ENCODE measurements at places on chromosomes 12 and 14.
A peak's percentile ranks its signal among the peaks of the same experiment; 100 is the strongest.

DNA sequence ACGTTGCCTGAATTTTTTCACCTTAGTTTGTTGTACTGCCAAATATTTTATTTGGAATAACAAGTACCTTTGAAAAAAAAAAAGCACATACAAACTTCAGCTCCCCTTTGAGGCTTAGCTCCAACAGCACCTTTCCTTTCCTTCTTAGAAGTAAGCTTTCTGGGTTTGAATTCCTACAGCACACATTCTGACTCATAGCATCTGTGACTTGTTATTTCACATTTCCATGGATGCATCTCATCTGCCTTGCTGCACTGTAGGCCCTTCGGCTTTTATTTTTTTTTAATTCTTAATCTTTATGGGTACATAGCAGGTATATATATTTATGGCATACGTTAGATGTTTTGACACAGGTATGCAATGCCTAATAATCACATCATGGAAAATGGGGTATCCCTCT, 7.2 kb downstream of the LGALS3 start:
- no peak for DNase-seq

DNA sequence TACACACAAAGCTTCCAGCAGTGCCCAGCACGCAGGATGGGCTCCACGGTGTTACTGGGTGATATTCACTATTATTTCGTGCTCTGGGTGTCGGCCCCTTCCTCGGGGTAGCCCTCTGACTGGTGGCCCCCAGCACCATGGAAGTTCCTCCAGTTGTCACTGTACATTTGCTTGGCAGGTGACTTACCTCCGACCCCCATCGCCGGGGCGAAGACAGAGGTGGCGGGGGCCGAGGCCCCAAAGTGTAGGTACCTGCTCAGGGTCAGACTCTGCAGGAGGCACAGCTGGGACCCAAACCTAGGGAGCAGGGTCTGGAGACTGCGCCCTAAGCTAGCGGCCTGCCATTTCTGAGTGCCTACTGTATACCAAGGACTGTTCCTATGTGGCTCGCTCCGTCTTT, 98.9 kb downstream of the RFLNA start:
- DNase-seq, result no peak

DNA sequence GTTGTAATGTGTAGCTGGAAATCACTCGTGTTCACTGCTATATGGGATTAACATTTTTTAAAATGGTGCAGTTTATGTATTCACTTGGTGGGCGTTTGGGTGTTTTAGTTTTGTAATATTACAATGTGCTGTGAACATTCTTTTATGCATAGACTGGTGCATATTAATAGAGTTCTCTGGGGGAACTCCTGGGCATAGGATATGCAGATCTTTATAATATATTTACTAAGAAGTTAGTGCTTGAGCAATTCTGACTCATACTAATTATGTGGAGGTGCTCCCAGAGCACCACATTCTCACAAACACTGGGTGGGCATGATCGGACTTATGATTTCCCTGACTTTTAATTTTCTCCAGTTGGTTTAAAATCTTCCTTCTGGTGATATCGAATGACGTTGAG, 342.3 kb downstream of the PDZRN4 start:
- no peak for DNase-seq

DNA sequence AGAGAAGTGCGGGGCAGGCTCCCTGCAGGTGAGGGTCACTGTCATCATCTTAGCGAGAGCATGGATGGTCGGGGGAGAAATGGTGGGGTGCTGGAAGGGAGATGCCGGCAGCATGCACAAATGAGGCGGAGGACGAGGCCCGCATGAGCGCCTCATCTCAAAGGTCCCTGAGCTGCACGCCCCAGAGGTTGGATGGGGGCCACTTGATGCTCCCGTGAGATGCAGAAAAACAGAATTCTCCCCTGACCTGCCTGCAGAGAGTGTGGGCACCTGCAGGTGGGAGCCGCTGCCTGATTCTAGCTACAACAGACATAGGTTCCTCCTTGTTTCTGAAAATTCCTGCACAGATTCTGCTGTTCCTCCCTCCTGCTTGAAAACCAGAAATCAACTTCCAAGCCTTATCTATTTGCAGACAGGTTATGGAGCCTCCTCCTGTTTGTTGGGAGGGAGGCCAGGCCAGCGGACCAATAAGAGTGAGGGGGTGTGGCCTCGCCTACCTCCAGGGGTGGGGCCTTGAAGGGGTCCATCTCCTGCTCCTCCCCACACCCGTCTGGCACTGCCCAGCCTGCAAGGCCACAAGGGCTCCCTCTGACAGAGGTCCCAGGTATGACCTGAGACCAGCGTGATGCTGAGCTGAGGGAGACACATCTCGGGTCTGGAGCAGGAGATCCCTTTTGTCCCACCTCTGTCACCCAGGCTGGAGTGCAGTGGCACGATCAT, 67.2 kb downstream of the KDM2B start:
- DNase-seq, result no peak

- DNase-seq, result no peak
Observed at GRCh38 chr12:29519585-29520182, 22.2 kb upstream of the OVCH1 start.

GRCh38 chr12:104473374-104473983, 16.7 kb downstream of the CHST11 start:
- no peak for DNase-seq

GRCh38 chr12:24228371-24228770, 278.9 kb upstream of the SOX5 start:
- DNase-seq, result no peak

DNA sequence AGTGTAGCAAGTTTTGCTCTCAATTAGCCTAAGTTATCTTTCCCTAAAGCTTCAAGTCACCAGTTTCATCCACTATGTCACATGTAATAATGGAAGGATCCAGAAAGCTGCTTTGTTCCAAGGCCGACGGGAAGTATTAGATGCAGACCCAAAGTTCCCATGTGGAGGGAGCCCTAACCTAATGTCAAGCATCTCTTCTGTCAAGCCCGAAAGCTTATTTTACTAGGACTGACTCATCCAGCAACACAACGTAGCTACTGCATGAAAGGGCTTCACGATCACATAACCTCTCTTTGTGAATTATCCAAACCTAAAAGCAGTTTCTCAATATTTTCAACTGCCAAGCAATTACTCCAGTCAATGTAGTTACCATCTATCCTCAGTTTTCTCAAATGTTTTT, 133.4 kb downstream of the SLC6A15 start:
- no peak for DNase-seq

GRCh38 chr12:62772416-62772955, 162.5 kb downstream of the PPM1H start:
- DNase-seq, result no peak

- DNase-seq, result no peak
Observed at GRCh38 chr12:1360441-1361210, 233.8 kb downstream of the FBXL14 start.

GRCh38 chr12:98022961-98023360, 492.4 kb upstream of the TMPO start:
- no peak for DNase-seq

DNA sequence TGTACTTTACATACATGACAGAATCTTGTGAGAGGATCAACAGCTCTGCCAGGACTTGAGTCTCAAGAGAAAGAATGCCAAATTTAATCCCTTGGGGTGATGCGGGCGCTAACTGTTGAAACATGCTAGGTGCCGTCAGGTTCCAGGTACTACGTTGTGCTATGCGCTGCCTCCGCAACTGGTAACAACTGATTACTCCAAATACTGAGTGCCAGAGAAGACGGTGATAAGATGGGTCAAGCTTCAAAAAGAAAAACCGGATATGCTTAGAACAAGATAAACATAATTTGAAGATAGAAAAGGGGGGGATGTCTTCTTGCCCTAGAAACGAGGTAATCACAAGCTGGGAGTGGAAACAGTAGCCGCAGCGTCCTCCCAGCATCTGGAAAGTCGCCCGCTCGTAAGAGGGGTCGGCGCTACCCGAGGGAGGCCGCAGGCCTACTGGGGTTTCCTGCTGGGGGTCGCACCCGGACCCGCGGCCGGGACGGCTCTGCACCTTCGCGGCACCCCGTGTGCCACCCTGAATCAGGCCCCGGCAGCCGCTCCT, 678 bp downstream of the ZBTB25 start:
- peak; percentile 37 for DNase-seq

Measured in T-cell (primary cell).